NK-92 treated with Interleukin-12 subunit alpha and Interleukin-12 subunit beta, amount 100 ng/mL, for 24 hours (cell line): ENCODE measurements at places on chromosomes 11 and 22.

GRCh38 chr11:77039491-77040400 lies 5.5 kb downstream of the B3GNT6 start:
- no peak for DNase-seq

DNA sequence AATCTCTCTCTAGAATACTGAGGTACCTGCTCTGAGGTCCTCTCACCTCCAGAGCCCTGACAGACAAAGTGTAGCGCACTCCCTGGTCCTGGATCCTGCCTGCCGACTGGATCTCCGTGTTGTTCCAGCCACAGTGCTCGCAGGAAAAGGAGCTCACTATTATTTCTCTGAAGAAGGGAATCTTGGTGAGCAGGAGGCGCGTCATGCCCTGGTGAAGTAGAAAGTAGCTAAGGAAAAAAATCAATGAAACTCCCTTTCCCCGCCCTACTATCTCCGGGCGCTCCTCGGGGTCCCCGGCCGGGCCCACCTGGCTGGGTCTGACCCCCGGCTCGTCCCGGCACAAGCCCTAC lies 412 bp downstream of the ZPR1 start:
- DNase-seq, result no peak

GRCh38 chr11:68831124-68831523 lies 10.6 kb downstream of the CPT1A start:
- DNase-seq, result no peak

DNA sequence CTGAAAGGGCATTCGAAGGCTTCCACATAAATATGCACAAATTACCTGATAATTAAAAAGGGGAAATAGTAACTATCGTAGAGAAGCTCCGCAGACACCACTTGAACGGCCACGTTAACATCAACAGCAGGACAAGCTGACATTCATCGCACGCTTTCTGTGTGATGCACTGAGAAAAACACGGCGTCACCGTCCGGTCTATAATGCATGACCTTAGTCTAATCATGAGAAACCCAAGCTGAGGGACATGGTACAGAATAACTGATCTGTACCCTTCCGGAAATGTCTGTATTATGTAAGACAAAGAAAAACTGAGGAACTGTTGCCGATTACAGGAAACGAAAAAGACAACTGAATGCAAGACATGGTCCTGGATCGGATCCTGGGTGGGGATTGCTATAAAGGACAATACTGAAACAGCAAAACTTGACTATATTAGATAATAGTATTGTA lies 678 bp upstream of the RANGAP1 start:
- DNase-seq, result no peak

DNA sequence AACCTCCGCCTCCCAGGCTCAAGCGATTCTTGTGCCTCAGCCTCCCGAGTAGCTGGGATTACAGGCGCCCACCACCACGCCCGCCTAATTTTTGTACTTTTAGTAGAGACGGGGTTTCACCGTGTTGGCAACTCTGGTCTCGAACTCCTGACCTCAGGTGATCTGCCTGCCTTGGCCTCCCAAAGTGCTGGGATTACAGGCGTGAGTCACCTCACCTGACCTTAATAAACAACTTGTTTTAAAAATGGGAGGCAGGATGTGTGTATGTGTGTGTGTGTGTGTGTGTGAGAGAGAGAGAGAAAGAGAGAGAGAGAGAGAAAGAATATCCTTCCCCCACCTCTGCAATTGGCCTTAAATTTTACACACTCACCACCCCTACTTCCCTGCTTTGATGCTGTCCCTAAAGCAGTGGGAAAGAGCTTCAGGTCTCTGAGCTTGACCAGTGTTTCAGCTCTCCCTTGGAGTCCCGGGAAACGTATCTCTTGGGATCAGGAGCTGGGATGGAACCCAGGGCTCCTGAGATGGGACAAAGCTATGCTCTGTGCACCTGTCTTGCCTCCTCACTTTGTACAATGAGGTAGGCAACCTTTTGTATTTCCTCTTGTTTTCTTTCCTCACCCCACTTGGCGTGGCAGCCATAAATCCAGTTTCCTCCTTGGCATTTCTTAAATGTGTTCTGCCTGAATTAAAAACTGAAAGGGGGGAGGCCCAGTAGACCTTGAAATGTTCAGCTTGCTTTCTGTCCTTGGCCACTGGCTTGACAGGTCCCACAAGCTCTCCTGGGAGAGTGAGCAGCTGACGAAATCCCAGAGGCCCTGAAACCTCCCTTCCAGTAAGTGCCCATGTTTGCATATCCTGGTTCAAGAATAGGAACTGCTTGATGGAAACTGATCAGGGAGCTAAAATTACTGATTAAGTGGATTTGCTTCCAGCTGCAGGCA lies 17.8 kb upstream of the XBP1 start:
- no peak for DNase-seq

DNA sequence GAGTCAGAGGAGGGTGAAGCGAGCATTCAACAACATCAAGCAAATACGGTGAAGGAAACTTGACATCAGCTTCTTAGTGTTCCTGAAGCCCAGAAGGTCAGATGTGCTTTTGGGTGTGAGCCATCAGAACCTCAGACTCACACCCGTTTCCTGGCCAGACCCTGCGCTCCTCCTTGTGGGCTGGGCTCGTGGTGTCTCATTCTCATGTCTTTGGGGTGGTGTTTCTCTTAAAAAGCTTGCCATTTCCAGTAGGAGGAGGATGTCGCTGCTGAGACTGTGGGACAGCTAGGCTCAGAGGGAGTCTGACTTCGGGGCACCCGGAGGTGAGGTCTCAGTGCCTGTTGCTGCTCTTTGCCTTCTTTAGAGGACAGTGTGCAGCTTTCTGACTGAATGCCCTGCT lies 24.2 kb downstream of the PPFIBP2 start:
- no peak for DNase-seq

GRCh38 chr11:67433536-67434394 lies 3.7 kb downstream of the PTPRCAP start:
- no peak for DNase-seq

- no peak for DNase-seq
Observed at GRCh38 chr11:4370166-4370565, 2.0 kb upstream of the OR52B4 start.

- no peak for DNase-seq
Observed at GRCh38 chr11:57368106-57368844, 12.7 kb downstream of the PRG3 start.

- DNase-seq, result no peak
Observed at GRCh38 chr22:22318723-22319465, 74.3 kb downstream of the VPREB1 start.

- DNase-seq, result no peak
Observed at GRCh38 chr11:107505647-107506225, 48.1 kb upstream of the CWF19L2 start.

GRCh38 chr11:44518968-44519550 lies 46.4 kb upstream of the CD82 start:
- no peak for DNase-seq

- no peak for DNase-seq
Observed at GRCh38 chr22:50398831-50399648, 55.9 kb downstream of the PPP6R2 start.

- no peak for DNase-seq
Observed at GRCh38 chr11:65459552-65459951, 37.0 kb downstream of the NEAT1 start.

- DNase-seq, result peak; percentile 60
Observed at GRCh38 chr11:65927904-65928397, 8.7 kb downstream of the DRAP1 start.

- DNase-seq, result no peak
Observed at GRCh38 chr11:62024936-62025486, 57.6 kb upstream of the FTH1 start.

- no peak for DNase-seq
Observed at GRCh38 chr11:126956635-126957034, 43.9 kb downstream of the KIRREL3 start.

DNA sequence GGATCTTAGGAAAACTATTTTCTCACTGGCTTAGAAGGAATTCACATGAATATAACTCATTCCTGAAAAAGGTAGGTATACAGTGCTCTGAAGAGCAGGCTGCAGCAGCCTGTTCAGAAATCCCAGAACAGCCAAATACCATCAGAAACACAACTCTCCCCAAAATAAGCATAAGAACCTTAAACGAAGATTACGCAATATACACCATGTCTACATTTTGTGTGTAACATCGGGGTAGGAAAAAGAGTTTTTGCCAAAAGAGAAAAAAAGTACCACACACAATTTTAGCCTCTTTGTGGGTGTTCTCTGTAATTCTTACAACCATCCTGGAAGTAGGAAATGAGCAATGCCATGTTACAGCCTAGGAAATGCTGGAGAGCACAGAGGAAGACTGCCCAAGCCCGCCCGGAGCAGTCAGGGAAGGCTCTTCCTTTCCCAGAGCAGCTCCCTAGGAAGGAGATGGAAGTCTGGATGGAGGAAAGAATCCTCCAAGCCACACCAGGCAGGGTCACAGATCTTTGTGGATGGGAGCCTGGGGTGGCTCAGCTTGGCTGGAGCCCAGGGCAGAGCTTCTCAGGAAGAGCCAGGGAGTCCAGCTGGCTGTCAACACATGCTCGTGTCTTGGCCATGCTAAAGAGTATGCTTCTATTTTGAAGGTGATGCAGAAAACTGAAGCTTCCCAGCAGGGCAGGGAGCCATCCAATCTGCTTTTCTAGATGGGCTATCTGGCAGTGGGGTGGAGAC lies 49.7 kb upstream of the ARFGAP3 start:
- DNase-seq, result no peak

GRCh38 chr22:23574371-23574811 lies 5.7 kb downstream of the IGLL1 start:
- DNase-seq, result no peak

GRCh38 chr11:5280582-5281102 lies 10.9 kb upstream of the HBE1 start:
- peak; percentile 80 for DNase-seq

- DNase-seq, result no peak
Observed at GRCh38 chr11:92766698-92767097, 202.8 kb upstream of the MTNR1B start.

DNA sequence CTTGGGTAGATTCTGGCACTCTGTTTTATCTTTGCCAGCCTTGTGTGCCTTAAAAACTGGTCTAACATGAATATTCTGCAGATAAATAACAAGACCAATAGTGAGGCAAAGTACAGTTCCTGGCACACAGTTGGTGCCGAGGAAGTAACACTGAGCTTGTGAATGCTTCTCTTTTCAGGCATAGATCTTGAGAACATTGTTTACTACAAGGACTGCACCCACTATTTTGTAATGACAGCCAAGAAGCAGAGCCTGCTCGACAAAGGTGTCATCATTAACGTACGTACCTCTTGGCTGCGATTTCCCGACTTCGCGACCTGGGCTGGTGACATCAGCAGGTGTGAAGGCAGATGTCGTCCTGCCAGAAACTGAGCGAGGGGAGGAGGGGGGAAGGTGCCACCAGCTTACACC lies 105.7 kb downstream of the MICAL2 start:
- no peak for DNase-seq

DNA sequence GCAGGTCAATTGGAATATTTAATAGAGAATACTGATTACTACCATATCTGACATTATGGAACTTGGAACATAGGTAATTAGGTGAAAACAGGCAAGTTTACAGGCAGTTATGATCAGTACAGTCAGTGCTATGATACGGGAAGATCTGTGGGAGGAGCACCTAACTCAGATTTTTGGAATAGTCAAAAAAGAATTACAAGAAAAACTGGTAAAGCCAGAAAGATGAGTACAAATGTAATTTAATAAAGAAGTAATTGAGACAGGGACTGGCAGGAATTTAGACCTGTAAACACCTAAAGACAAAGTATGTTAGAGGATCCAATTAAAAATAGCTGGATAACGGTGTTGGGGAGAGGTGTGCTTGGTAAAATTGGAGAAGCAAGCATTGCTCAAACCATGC lies 206.5 kb upstream of the ANO5 start:
- DNase-seq, result no peak

DNA sequence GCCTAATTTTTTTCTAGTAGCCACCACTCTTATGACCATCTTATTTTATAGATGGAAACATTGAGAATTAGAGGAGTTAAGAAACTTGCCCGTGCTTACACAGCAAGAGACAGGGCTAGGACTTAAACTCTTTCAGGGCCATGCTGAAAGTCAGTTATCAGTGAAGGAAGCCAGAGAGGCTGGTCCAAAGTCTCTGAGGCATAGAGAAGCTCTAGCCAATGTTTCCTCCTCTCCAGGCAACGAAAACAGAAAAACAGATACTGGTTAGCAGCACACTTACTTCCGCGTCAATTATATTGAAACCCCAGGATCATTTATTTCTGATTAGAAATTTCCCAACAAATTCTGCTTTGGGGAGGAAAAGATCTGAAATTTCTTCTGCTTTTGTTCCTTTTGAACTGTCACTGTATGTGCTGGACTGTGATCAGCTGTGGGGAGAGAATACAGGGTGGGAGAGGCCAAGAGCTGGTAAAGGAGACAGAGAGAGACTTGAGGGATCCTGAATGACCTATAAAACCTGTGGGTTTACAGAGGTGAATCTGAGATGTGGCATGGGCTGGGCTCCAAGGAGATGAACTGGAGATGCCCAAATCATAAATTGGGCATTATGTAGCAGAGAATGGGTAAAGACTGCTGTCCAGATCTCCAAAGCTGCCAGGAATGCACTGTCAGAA lies 37.5 kb upstream of the CAPRIN1 start:
- DNase-seq, result no peak

DNA sequence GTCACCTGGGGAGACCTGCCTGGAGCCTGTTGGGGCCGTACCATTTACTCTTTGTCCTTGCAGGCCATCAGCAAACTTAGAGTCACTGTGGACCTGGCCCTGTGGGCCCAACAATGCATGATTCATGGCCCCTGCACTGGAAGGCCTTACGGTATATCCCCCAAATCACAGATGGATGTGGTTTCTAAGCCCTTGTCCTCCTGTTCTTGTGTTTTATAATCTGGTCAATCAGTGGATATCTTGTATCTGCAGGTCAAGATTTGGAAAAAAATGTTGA lies 6.2 kb downstream of the TSKU start:
- no peak for DNase-seq

GRCh38 chr11:35330931-35331330 lies 88.4 kb downstream of the SLC1A2 start:
- DNase-seq, result peak; percentile 28

DNA sequence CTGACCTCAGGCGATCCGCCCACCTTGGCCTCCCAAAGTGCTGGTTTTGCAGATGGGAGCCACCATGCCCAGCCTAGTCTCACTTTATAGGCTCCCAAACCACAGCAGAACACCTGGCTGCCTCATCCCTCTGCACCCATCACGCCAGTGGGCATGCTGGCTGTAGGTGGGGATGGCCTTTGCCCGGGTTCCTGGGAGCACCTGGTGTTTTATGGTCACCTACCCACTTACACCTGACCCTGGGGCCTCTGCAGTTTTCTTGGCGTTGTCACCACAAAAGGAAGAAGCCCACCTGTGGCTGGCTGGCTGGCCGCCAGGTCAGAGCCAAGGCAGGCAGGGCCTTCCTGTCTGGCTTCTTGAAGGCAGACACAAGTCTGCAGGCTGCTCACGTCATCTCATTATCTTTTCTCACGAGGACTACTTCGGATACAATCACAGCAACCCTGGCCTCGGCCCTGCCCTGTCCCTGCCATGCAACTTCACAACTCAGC lies 8.2 kb downstream of the RRP7A start:
- DNase-seq, result no peak

- peak; percentile 13 for DNase-seq
Observed at GRCh38 chr11:119533921-119534736, 111.2 kb upstream of the THY1 start.
